ENCODE measurements at places on chromosomes 6 and 20.

GRCh38 chr6:75613056-75613501 lies 11.4 kb downstream of the SENP6 start:
- DNase-seq: no peak

DNA sequence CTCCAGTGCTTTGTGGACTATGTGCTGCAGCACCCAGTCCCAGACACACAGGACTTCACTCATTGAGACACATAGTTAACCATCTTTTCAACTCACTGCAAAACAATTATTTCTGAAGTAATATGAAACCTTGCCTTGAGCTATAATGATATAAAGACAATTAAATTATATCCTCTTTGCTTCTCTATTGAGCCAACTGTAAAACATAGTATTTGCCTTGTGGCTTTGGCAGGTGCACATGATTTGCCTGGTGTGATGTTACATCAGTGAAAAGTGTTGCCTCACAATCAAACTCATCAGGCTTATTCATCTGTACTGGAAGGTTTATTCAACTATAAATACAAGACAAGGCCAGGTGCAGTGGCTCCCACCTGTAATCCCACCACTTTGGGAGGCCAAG lies 80.6 kb downstream of the NCOA7 start:
- no peak for DNase-seq

DNA sequence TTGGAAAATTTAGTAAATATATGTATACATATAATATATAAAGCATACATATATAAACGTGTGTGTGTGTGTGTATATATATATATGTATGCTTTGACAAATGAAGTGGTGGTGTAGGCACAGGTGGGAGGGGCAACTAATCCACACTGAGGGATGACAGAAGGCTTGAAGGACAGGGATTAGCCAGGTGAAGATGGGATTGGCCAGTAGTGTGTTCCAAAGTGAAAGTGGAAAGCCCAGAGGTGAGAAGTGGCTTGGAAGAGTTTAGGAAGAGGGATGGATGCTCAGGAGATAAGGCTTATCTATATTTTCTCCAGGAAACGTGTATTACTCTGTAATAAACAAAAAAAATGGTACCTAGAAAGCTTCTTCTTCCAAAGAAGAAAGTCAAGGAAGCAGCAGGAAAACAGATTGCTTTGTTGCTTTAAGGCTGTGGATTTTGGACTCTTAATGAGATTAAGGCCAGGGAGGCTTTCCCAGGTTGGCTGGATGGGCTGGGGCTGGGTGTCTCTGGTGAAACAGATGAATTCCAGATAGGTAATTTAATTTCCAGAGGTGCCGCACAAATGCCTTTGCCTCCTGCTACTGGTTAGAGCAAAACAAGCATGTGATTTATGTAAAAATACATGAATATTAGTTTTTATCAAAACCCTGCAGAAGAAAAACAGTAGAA lies 63.9 kb downstream of the JARID2 start:
- DNase-seq: no peak

DNA sequence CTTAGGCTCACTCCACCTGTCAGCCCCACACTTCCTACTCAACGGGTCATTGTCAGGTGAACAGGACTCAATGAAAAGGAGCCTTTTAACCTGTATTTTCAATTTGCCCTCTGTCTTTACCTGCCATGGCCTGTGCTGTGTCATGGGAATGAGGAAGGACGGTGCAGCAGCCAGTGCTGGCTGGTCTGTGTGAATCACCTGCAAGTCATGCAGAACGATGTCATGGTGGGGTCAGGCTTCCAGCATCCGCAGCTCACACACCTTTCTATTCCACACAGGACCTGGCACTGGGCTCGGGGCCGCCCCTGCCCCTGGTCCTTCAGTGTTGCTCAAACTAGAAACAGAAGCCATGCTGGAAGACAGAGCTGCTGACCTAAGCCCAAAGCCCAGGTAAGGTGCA lies 188.7 kb upstream of the GMDS start:
- DNase-seq: no peak

GRCh38 chr6:33983721-33984465 lies 162.0 kb downstream of the GRM4 start:
- DNase-seq: no peak

DNA sequence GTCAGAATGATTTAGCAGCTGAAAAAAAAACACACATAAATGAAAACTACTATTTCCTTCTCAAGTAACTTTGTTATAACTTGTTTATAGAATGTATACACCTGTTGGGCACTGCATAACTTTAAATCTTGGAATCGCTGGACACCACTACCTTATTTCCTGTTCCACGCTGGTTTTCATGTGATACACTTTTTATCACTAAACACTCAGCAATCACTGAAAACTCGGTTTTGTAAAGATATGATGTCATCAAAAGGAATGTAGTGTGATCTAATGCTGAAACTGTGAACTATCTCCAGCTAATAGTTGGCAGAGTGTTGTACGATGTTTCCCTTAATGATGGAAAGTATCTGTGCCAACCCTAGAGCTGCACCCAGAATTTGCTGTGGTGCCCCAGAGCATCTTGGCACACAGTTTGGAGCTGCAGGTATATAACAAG lies 127.9 kb downstream of the BACH2 start:
- DNase-seq: no peak

- no peak for DNase-seq
Observed at GRCh38 chr6:56659721-56660380, 17.2 kb upstream of the DST start.

GRCh38 chr6:28884423-28885131 lies 39.2 kb downstream of the TRIM27 start:
- DNase-seq: peak; percentile 50

All from stimulated activated CD4-positive, alpha-beta T cell treated with anti-CD3 and anti-CD28 coated beads, TNF-alpha, amount 100 ng/mL, for 4 hours (primary cell).